ENCODE measurements at places on chromosomes 3 and 15.

DNA sequence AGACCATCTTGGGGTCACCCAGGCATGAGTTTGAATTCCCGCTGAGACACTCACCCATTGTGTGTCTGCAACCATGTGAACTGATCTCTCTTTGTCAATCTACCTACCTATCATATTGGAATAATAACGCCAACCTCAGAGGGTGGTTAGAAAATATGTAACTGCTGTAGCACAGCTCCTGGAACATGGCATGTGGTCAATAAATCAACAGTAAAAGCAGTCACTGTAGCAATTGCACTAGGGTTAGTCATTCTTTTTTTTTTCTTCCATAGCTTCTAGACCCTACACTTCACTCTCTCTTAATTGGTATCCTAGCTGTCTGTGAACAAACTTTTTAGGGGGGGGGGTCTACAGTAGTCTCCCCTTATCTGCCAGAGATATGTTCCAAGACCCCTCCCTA is 64.2 kb upstream of the SLCO2A1 start:
- no peak for DNase-seq

- DNase-seq, result no peak
These were observed 156.1 kb upstream of the LRRFIP2 start for GRCh38 chr3:37330466-37330865.

DNA sequence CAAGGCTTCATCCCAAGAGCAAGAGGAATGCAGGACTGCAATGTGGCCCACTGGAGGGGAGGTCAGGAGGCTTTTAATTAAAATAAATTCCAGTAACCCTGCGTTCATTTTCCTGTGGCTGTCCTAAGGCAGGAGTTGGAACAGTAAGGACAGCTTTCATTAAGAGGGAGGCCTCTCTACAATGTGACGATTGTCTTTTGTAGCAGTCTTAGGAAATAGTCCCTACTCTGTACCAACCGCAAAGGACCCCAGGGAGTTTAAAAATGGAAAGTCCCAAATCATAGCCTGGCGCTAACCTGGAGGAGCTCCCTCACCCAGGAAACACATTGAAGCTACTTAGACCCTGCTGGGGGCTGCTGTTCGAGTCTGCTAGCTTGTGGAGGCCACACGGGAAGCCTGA is 62.8 kb downstream of the SYNM start:
- DNase-seq, result no peak

- DNase-seq, result peak; percentile 100
These were observed 18.6 kb downstream of the FAM174B start for GRCh38 chr15:92636908-92637481.

GRCh38 chr15:42053914-42054313 is 33.1 kb upstream of the PLA2G4E start:
- no peak for DNase-seq

GRCh38 chr15:77844798-77845446 is 212.2 kb upstream of the LINGO1 start:
- no peak for DNase-seq

DNA sequence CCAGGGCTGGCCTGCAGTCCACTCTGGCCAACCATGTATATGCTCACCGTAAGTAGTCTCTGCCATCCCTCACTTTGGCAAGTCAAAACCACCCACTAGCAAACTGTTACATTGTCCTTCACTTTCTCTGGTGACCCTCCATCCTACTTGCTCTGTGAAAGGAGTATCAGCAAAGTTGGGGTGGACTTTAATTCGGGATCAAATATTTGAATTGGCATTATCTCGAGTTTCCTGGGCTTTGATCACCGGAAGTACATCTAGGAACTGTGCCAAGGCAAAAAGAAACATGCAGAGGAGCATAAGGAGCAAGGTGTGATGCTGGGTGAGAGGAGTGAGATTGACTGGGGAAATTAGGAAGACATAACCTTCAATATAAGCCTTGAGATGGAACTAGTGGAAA is 188.9 kb upstream of the P2RY1 start:
- DNase-seq, result no peak
